ENCODE measurements at places on chromosomes 13 and 19. TPM values are rescaled to one million over a fixed set of nuclear protein-coding genes. Genes with fewer than 3 reads are reported as not detected.

The TUBB4A gene
- not detected for total RNA-seq

The ZNF737 gene
- 7.5 TPM for total RNA-seq

The OCEL1 gene
- total RNA-seq = 14.1 TPM

The KIR3DL1 gene
- total RNA-seq = not detected

The LRG1 gene
- 0.65 TPM for total RNA-seq

Measured in subcutaneous adipose tissue (tissue), 4 donors.